ENCODE measurements at places on chromosomes 4 and X.

- no peak for DNase-seq
Observed at GRCh38 chrX:155767876-155768769, 113.0 kb upstream of the VAMP7 start.

DNA sequence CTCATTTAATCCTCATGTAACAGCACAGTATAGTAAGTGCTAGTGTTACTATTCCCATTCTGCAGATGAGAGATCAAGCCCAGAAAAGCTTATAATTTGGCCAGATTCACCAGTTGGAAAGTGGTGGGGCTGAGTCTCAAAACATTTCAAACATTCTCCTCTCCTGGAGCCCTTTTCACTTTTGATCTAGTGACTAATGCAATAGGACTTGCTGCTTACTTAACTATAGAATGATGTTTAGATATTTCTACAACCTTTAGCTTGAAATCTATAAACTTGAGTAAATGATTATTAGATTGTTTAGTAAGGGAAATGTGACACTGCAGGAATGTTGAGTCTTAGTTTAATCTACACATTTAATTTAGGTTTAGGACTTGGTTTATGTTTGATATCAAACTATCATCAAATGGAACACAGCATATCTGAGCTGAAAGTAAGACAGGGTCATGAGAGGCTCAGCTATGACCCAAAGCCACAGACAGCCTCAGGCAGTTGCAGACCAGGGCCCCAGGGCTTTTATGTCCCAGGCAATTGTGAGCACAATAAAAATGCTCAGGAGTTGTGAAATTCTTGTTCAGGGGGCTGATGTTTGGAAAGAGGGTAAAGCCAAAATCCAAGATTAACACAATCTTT lies 199.5 kb upstream of the HS3ST1 start:
- DNase-seq, result no peak

DNA sequence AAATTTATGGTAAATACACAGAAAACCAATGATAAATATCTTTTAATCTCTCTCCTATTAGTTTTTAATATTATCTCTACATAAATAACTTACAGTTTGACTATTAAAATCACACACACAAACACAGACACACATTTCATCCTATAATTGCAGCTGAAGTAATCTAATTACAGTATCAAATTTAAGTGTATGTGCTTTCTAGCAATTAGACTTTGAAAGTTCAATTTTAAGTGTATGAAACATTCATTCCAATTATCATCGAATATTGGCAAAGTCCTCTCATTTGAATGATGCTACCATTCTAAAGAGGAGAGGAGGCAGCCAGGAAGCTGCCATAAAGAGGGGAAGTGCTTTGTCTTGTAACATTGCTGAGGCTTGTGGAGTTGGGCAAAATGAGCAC lies 221.2 kb upstream of the PABPC4L start:
- no peak for DNase-seq

- DNase-seq, result no peak
Observed at GRCh38 chr4:6606465-6607235, 31.7 kb downstream of the MAN2B2 start.

GRCh38 chr4:3879681-3880614 lies 113.8 kb downstream of the ADRA2C start:
- no peak for DNase-seq

DNA sequence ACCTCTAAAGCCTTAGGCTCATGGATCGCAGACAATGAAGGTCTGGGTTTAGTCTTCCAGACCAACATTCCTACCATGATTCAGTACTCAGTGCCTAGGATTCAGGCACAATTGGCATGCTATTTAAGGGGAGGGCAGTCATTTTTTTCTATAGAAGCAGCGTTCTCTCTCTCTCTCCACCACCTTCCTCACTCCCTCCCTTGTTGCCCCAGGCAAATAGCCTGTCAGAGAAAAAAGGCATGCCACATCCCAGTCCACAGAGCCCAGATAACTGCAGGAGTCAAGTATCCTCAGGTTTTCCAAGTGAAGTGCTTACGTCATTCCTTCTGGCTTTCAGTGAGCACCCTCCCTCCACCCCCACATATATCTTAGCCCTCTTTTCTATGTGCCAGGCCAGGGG lies 533.0 kb downstream of the BCOR start:
- DNase-seq, result no peak

GRCh38 chr4:6502147-6502546 lies 29.7 kb upstream of the PPP2R2C start:
- no peak for DNase-seq

DNA sequence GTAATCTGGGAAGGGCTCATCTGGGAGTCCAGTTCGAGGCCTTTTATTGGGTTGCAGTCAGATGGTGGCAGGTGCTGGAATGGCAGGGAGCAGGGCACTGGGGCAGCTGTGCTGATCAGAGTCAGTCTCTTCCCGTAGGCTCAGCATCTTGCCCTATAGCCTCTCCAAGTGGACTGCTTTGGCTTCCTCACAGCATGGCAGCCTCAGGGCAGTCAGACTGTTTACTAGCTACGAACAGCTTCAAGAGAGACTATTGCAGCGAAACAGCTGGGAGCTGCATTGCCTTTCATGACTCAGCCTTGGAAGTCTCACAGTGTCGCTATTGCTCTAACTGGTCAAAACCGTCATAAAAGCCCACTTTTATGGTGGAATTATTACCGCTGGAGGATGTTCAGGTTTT lies 26.8 kb upstream of the DUSP21 start:
- DNase-seq, result no peak

DNA sequence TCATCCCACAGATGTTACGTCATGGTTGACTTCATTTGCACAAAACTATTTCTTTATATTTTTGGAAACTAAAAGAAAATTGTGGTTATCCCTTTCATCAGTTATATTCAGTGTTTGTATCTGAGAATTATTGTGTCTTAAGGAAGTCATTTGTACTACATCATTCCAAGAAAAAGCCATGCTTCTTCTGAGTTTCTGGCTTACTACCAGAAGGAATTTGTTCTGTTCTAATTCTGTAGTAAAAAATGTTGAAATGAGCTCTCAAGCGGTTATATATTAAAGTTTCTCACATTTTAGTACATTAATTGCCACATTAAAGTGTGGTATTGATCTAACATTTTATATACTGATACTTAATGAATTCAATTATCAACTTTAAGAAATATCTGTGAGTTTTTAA lies 1844.5 kb downstream of the PCDH7 start:
- no peak for DNase-seq

DNA sequence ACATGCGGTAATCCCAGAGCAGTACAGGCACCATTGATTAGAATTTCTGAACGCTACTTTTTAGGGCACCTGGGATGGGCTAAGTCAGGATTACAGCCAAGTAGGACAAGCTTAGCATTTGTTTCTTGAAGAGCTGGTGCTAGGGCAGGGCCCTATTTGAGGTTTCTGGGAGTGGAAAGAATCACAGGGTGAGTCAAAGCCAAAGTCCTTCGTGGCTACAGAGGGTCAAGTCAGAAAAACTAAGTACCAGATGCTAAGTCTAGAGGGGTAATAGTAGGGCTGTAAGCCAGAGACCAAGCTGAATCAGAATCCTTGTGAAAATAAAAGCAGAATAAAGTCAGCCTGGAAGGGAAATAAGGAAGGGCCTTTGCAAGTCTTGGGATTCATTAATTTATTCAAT lies 448.6 kb downstream of the ZIC3 start:
- DNase-seq, result no peak

DNA sequence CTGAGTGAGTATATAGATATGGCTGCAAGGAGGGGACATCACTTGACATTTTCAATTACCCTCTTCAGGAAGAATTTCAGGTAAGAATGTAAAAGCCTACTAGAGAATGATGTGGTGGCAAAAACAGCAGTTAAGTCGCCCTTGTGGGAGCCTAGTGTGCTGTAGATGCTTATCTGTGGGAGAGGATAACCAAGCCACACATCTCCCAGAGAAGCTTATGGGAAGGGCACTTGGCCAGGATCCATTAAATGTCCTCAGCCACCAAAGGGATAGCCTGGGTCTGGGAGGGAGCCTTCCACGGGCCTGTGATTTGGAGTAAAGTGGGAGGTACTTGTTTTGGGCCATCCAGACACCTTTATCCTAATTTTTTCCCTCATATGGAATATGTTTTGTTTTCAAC lies 41.3 kb upstream of the BCLAF3 start:
- no peak for DNase-seq

- no peak for DNase-seq
Observed at GRCh38 chrX:38954520-38954919, 153.3 kb downstream of the MID1IP1 start.

DNA sequence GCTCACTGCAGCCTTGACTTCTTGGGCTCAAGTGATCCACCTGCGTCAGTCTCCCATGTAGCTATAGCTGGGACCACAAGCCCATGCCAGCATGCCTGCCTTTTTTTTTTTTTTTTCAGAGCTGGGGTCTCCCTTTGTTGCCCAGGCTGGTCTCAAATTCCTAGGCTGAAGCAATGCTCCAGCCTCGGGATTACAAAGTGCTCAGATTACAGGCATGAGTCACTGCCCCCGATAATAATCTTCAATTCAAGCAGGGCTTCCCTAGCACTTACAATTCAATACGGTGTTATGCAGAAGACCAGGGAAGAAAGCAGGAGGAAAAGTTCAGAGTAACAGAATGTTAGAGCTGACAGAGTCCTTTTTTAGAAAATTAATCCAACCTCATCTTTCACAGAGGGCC lies 26.1 kb downstream of the OTOP1 start:
- no peak for DNase-seq
